NCI-H1092 (cell line): ENCODE measurements at places on chromosomes 16 and 17.

GRCh38 chr17:53336281-53336680 lies 486.4 kb upstream of the KIF2B start:
- DNase-seq, result no peak

DNA sequence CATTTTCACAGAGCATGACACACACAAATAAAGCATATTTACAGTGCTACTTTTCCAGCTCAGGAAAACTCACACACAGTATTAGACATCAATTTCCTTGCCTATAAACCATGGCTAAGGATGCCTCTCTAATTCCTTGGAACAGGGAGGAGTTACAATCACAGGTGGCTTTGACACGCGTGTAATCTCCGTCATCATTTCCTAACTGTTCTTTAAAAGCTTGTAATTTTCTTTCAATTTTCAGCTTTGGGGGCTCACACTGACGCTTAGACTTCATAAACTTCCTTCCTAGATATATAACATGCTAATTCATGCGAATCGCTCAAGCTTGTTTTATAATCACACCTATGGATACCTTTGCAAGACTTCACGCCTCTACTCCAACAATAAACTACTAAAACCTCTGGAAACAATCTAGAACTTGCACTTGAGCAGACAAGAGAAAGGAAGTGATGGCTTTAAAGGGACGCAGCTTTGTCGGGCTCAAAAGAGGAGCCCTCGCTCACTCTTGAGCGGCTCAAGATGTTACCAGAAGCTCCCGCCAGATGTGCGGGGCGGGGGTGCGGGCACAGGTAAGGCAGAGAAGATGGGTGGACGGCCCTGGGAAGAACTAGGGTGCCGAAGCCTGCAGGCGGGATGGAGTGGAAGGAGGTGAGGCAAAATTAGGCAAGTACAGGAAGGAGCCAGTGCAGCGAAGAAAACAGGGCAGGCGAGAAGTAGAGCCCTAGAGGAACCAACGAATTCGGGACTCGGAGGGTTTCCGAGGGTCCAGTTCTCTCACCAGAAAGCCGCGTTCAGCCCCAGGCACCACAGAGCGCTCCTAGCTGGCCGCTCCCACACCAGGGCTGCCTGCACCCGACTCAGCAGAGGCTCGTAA lies 631 bp downstream of the RETREG3 start:
- DNase-seq, result no peak

- no peak for DNase-seq
Measured at GRCh38 chr16:27291106-27291505, 22.5 kb upstream of the NSMCE1 start.

DNA sequence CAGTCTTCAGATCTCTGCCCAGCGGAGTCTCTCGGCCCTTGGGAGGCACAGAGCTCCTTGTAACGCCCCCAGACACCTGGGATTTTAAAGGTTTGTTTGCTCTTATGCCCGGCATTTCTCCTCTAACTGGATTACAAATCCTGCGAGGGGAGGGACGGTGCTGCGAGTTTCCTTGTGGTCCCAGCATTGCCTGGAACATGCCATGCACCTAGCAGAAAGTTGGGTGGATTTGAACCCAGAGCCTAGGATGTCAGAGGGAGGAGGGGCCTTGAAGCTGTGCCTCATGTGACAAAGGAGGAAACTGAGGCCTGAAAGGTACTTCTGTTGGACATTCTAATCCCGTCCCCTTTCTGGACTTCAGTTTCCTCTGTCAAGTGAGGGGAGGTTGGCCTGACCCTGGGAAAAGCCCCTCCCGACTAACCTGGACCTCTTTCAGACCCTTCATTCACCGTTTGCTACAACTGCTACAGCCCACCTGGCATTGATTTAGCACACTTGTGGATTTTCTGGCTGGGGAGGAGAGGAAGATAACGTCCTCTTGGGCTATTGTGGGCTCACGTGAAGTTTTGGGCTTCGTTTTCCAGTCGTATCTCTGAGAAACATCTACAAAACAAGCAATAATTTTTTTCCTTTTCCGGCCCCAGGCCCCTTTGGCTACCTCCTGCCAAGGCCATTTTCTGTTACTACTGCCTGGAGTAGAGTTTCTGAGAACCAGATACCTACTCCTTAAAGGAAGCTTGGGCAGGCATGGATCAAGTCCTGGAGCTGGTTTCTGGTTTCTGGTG lies 30.9 kb downstream of the MRC2 start:
- no peak for DNase-seq

DNA sequence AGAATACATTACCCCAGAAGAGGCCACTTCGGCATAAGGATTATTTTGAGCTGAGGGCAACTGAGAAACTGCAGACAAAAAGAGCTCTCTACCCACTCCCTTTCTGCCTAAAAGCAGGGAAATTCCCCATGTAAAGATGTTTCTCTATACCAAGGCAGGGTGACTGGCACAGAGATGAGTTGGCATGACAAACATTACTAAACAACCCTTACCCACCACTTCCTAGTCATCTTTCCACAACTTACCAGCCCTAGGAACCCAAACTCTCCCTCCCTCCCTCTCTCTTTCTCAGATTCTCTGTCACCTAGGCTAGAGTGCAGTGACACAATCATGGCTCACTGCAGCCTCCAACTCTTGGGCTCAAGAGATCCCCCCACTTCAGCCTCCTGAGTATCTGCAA lies 68.6 kb downstream of the EMP2 start:
- DNase-seq, result no peak

- DNase-seq, result no peak
Measured at GRCh38 chr16:81709016-81709900, 69.8 kb upstream of the PLCG2 start.

GRCh38 chr17:44581868-44582267 lies 24.6 kb downstream of the FZD2 start:
- no peak for DNase-seq

- no peak for DNase-seq
Measured at GRCh38 chr16:84614073-84614459, 3.8 kb downstream of the COTL1 start.
